ENCODE measurements at places on chromosomes 3 and 15. TPM values are rescaled to one million over a fixed set of nuclear protein-coding genes. Genes with fewer than 3 reads are reported as not detected.
A peak's percentile ranks its signal among the peaks of the same experiment; 100 is the strongest.

DNA sequence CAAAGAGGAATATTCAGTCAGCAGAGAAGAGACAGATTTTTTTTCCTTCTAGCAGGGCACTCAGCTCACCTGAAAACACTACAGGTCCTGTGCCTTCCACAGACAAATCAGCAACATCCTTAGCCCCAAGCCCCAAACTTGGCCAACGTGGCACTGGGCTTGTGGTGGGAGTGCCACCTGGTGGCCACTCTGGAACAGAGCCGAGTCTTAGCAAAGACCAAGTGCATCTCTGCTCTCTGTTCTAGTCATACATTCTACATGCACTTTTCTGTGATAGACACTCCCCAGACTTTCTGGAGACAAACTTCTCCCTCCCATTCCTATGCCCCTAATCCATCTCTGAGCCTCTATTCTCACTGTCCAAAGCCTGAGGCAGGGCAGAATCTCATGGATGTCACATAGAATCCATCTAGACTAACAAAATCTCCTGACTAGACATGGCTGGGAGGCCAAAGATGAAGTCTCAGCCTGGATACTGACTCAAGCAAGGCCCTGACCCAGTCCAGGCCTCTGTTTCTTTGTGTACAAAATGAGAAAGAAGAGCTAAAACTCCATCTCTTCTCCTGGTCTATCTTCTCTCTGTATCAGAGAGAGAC lies 5.1 kb upstream of the SEMA7A start:
- DNase-seq = peak; percentile 71

- DNase-seq = no peak
These were observed 251.3 kb upstream of the HES1 start for GRCh38 chr3:193884652-193885051.

- DNase-seq = no peak
These were observed 112.6 kb downstream of the TCF12 start for GRCh38 chr15:57031082-57031481.

DNA sequence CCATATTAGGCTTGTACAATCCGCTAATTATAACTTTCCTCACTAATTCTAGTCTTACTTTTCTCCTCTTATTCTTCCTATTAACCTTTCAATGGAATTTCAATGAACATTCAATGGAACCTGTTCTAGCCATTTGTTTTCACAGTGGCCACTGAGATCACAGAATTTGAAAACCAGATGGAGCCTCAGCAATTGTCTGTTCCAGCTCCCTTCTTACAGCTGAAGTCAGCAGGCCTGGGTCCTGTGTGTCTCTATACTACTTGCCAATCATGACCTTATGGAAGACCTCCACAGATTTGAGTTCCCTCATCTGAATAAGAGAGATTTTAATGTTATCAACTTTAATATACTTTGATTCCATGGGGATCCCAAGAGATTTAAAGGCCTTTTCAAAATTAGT lies 36.6 kb downstream of the TJP1 start:
- no peak for DNase-seq

The ARNT2 gene
- 2.2 TPM for total RNA-seq

The C3orf52 gene
- 10.9 TPM for total RNA-seq

DNA sequence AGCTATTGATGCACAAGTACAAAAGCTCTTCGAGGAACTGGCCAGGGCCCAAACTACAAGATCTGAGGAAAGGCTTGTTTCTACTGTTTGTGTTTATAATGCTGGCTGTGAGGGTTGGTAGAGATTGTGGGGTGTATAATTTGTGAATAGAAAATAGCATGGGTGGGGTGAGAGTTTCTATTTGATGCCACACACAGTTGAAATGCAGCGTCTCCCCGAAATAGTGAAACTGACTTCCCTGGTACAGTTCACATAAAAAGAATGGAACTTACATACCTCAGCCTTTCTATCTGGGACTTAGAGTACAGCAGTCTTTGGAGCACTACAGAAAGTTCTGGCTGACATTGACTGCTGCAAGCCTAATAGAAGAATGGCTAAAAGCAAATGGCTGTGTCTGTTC lies 91.3 kb downstream of the DTWD1 start:
- DNase-seq = no peak

DNA sequence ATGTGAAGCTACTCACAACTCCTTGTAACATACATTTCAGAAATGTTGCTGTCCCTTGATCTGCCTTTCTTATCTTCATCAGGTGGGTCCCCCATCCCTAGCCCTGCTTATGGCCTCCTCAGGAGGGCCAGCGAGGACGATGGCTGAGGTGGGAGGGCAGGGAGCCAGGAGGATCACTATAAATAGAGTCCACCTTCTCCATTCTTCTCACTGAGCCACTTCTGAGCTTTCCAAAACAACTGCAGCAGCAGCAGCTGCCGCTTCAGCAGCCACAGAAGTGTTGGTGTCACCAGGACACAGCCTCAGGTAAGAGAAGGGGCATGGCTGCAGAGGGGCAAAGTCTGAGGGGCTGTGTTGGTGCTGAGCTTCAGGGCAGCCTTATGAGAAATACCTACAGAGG lies 53.5 kb downstream of the ANAPC13 start:
- DNase-seq = no peak

DNA sequence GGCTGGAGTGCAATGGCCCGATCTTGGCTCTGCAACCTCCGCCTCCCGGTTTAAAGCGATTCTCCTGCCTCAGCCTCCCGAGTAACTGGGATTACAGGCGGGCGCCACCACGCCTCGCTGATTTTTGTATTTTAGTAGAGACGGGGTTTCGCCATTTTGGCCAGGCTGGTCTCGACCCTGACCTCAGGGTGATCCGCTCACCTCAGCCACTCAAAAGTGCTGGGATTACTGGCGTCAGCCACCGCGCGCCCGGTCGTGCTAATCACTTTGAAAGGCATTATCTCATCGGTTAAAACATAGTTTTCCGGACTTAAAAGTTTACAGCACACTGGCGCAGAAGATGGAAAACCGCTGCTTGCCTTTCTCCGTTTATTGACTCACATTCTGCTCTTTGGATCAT lies 27.6 kb upstream of the MTHFS start:
- no peak for DNase-seq

DNA sequence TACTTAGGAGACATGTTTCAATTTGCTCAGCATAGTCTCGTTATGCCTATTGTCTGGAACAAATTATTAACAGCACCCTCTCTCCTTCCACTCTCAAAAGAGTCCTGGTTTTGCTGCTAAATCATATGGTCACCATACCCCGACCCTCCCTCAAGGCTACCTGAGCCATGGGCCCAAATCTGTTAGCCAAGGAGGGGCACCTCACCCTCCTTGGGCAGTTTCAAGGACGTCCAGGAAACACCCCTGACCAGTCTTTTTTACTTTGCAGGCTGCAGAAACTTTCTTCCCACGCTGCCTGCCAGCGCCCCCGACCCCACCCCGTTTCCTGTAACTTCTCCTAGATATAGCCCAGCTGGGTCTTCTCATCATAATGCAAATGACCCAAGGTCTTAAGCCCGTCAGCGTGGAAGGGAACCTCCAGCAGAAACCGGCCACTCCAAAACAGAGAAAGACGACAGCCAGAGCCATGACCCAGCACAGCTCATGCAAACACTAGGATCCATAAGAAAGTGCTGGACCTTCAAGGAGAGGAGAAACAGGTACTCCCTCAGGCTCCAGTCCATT lies 62.3 kb downstream of the ADCY5 start:
- no peak for DNase-seq

DNA sequence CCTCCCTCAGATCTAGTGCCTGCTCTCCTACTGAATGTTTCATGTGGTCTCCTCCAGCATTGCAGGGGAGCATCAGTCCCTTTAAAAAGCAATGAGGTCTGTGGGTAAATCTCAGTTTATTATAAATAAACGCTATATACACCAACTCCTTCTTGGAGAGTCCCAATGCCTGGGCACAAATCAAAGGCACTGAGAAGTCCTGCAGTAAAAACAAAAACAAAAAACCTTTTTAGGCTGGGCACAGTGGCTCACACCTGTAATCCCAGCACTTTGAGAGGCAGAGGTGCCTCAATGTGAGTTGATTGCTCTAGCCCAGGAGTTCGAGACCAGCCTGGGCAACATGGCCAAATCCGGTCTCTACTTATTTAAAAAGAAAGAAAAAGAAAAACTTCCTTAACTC lies 45.0 kb downstream of the ACAN start:
- DNase-seq = no peak

DNA sequence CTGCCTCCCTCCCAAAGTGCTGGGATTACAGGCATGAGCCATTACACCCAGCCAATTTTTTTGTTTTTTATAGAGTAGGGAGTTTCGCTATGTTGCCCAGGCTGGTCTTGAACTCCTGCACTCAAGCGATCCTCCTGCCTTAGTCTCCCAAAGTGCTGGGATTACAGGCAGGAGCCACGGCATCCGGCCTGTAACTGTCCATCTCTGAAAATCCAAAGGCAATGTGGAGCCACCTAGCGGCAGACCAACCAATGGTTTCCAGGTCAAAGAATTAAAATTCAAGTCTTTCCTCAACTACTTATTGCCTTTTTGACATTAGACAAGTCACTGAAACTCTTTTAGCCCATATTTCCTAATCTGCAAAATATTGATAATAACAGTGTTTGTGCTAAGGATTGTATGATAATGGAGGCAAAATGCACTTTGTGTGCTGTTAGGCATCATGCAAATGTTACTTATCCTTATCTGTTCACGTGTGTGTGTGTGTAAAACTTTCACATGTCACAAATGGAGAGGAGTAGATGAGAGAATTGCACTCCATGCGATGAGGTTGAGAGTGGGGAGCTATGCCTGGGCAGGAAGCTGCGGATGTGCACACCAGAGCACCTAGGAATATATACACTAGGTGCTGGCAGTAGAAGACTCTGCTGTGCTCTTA lies 48.7 kb downstream of the COL8A1 start:
- peak; percentile 64 for DNase-seq

The SCN5A gene
- total RNA-seq = 1.6 TPM

- DNase-seq = peak; percentile 65
These were observed 104.7 kb upstream of the ROBO1 start for GRCh38 chr3:79872483-79872882.

The CSNK1G1 gene
- 33.8 TPM for total RNA-seq

DNA sequence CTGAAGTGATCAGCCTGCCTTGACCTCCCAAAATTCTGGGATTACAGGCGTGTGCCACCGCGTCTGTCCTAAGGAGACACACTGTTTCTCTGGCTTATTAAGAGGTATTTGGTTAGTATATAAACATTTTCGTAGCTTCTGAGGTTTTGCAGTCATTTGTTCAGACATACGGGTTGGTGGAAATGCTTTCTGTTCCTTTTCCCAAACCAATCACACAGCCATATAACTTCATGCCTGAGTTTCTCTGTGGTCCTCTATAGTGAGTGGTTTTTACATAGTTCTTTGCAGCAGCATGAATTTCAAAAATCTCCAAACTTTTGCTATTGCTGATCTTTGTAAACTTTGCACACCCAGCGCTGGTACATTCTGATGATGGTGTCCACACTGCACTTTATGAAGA lies 100.5 kb downstream of the AKAP13 start:
- DNase-seq = no peak

GRCh38 chr3:133408961-133409360 lies 9.1 kb downstream of the BFSP2 start:
- peak; percentile 84 for DNase-seq

DNA sequence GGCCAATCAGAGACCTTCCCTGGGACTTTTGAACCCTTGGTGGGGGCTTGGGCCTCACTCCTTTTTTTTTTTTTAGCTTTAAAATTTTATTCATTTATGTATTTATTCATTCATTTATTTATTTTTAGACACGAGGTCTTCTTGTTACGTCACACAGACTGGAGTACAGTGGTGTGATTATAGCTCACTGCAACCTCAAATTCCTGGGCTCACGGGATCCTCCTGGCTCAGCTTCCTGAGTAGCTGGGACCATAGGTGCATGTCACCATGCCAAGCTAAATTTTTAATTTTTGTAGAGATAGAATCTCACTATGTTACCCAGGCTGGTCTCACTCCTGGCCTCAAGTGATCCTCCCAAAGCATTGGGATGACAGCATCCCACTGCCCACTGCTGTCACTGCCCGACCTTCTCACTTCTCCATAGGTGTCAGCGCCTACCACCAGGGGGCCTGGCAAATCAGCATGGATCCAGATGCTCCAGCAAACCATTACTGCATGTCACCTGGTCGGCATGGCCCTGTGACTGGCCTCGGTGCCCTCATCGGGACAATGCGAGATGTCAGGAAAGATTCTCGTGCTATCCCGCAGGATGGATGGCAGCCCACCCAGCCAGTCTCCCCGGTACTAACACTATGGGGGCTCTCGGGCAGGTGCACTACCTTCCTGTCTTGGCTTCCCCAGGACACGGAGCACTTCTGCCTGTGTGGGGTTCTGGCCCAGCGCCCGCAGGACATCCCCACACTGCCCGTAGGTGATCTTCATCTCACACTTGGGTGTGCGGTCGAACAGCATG lies 3.0 kb downstream of the MYL3 start:
- peak; percentile 15 for DNase-seq

- DNase-seq = no peak
These were observed 41.9 kb upstream of the TUBGCP5 start for GRCh38 chr15:23081271-23081670.

The RAD51 gene
- 10.5 TPM for total RNA-seq

The GHSR gene
- total RNA-seq = not detected

The SEMA7A gene
- 21.4 TPM for total RNA-seq

DNA sequence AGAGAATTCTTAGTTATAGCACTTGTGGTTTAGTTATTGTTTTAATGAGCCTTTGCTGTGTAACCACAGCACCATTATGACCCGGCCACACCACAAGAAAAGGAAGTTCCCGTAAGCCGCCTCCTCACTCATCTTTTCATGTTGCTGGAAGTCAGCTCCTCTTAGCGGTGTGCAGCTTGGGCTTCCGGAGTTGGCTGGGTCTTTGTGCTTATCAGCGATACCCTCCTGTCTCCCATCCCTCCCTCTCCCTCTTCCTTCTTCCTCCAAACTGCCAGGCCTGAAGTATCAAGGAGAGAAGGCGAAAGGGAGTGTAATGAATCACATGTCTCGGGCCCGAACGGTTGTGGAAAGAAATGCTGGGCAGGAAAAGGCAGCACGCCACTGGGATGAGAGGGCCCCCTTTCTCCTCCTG lies 353.5 kb downstream of the MCTP2 start:
- DNase-seq = peak; percentile 6

DNA sequence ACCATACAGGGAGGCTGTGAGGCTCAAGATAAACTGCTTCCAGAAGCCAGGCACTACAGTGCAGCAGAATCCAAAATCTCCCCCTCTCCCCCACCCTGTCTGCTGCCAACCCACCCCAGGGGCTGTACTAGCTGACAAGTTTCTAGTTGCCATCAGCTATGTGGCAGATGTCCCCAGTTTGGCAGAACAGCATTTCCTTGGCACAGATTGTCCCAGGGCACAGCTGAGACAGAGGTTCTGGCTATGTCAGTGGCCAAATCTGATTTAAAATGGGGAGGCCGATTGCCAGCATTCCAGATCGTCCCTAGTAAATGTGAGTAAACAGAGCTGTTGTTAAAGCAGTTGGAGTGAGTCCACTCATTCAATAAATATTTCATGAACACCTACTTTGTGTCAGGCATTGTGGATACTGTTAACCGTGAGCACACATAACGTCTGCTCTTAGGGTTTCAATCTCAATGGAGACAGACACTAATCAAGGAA lies 28.0 kb upstream of the CCDC174 start:
- no peak for DNase-seq

- peak; percentile 91 for DNase-seq
These were observed 76.7 kb downstream of the ARNT2 start for GRCh38 chr15:80480909-80481308.

GRCh38 chr3:191770541-191770940 lies 309.6 kb downstream of the PYDC2 start:
- DNase-seq = no peak

The IL17RD gene
- total RNA-seq = 1.6 TPM

The B3GNT5 gene
- total RNA-seq = 4.1 TPM

The SLC6A20 gene
- 0.02 TPM for total RNA-seq
